ENCODE measurements at places on chromosomes 1 and 21.

DNA sequence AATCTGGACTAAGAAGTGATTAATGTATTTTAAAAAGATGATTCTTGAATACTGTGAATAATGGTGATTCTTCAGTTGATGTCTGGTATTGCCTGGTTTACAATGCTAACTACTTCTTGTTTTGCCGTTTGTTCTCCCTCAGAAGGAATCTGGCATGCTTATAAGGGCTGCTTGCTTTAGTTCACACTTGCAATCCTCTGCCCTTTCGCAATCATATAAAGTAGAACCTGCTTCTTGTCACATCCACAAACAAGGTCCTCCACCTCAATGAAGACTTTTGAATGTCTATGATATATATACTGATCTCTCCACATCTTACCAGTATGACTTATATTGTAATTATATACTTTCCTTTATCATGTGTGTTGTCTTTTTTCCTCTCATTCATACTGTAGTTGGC lies 92.6 kb downstream of the ADGRL4 start:
- no peak overlapping the region for H3K27ac ChIP-seq
- no peaks in the 10 kb centered on the region for H3K4me1 ChIP-seq
- DNase-seq: no peak
- H3K4me3 ChIP-seq: no peak overlapping the region

DNA sequence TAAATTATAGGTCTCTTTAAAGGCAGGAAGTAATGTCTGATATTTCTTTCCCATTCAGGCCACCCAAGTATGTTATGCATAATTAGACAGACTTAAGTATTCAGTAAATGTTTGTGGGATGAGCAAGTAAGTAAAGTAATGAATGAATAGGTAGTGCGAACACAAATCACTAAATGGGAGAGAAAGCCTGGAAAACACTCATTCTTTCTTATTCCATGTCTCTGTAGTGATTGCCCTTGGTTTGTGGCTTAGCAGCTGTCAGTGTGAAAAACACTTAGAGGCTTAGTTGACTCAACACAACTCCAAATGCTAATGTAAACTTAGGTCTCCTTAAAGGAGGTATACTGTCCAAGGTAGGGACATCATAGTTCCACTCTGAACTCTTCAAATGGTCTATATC lies 182.5 kb downstream of the ZC3H11B start:
- no peak overlapping the region for H3K27ac ChIP-seq
- no peaks in the 10 kb centered on the region for H3K4me1 ChIP-seq
- H3K4me3 ChIP-seq: no peak overlapping the region
- DNase-seq: no peak
- no peaks in the 10 kb centered on the region for H3K36me3 ChIP-seq

- no peak overlapping the region for H3K27ac ChIP-seq
- H3K4me3 ChIP-seq: no peak overlapping the region
- DNase-seq: no peak
- peaks cover 23% of the 10 kb centered on the region for H3K27me3 ChIP-seq
- H3K4me1 ChIP-seq: peaks cover 7% of the 10 kb centered on the region
Measured at GRCh38 chr1:20358761-20359263, 68.1 kb downstream of the VWA5B1 start.

- DNase-seq: no peak
- H3K4me1 ChIP-seq: no peaks in the 10 kb centered on the region
- H3K27me3 ChIP-seq: no peaks in the 10 kb centered on the region
- no peaks in the 10 kb centered on the region for H3K36me3 ChIP-seq
- no peak overlapping the region for H3K4me3 ChIP-seq
- H3K27ac ChIP-seq: no peak overlapping the region
Measured at GRCh38 chr1:41313661-41314131, 47.5 kb upstream of the FOXO6 start.

GRCh38 chr1:206101351-206102045 lies 15.7 kb downstream of the AVPR1B start:
- H3K27me3 ChIP-seq: no peaks in the 10 kb centered on the region
- no peak for DNase-seq
- H3K4me3 ChIP-seq: no peak overlapping the region
- no peak overlapping the region for H3K27ac ChIP-seq
- H3K36me3 ChIP-seq: no peaks in the 10 kb centered on the region

DNA sequence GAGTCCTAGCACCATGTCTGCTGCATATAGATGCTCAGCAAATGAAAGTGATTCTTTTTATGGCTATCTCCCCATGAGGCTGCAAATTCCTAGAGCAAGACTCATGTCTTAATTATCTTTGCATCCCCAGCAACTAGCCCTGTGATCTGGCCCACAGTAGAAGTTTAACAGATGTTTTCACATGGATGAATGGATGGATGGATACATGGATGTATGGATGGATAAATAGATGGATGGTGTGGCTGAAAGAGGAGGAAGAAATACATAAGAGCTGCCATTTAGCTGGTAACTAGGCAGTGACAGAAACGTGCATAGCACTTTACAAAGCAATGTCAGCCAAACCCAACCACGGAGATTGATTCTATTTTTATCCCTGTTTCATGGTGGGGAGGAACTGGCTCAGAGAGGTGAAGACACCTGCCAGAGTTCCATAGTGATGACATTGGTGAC lies 32.7 kb upstream of the ZBTB40 start:
- H3K27me3 ChIP-seq: peaks cover 33% of the 10 kb centered on the region
- H3K27ac ChIP-seq: no peak overlapping the region
- no peaks in the 10 kb centered on the region for H3K36me3 ChIP-seq
- DNase-seq: no peak
- peaks cover 7% of the 10 kb centered on the region for H3K4me1 ChIP-seq
- H3K4me3 ChIP-seq: no peak overlapping the region

DNA sequence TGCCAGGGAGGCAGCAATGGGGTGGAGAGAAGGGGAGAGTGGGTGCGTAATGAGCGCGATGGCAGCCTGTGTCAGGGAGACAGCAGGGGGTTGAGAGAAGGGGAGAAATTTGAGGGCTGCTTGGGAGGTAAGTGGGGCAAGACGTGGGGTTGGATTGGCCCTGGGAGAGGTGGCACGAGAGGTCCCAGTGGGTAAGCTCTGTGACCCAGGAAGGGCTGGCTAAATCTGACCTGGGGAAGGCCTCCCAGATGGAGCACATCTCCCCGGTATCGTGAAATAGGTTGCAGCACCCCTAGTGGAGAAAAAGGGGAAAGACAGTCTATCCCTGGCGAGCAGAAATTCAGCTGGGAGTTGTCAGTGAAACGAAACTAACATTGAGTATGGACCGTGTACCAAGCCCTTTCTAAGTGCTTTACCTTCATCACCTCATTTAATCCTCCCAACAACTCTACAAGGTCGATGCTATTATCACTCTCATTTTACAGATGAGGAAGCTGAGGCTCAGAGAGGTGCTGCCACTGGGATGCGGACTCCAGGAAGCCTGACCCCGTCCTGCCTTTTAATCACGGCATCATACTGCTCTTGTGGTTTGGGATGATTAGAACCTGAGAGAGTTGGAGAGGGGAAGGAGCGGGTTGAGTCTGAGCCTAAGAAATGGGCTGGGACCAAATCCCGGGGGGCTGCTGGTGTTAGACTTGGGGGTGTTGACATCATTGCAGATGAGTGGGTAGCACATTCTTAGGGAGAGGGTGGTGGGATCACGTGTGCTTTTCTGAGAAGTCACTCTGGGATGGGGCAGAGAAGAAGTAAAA lies 56.6 kb upstream of the RPL11 start:
- H3K4me1 ChIP-seq: peaks cover 25% of the 10 kb centered on the region
- H3K27ac ChIP-seq: peak overlapping the region; percentile 32
- H3K4me3 ChIP-seq: peak overlapping the region; percentile 48
- peaks cover 5% of the 10 kb centered on the region for H3K36me3 ChIP-seq
- no peak for DNase-seq

- no peak overlapping the region for H3K27ac ChIP-seq
- H3K4me3 ChIP-seq: no peak overlapping the region
- no peaks in the 10 kb centered on the region for H3K36me3 ChIP-seq
- H3K4me1 ChIP-seq: no peaks in the 10 kb centered on the region
- H3K27me3 ChIP-seq: no peaks in the 10 kb centered on the region
Measured at GRCh38 chr1:186577216-186577615, 103.0 kb downstream of the PTGS2 start.

DNA sequence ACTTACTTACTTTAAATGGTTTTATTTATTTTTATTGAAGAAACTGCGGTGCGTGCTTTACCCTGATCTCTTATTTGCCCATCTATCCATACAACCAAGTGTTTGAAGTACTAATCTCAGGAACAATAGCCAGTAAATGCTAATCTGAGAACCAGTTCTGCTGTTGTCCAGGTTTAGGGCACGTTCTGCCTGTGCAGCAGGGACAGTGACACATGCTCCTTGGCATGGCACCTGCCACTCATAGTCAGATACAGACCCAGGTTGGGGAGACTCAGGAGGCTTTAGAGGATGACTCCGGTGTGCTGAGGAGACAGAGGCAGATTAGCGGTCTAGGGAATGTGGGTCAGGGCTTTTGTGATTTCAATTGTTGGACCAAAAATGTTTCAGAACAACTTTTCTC lies 83.6 kb downstream of the NRIP1 start:
- H3K36me3 ChIP-seq: no peaks in the 10 kb centered on the region
- no peak for DNase-seq
- H3K27me3 ChIP-seq: no peaks in the 10 kb centered on the region
- no peak overlapping the region for H3K27ac ChIP-seq
- no peaks in the 10 kb centered on the region for H3K4me1 ChIP-seq

- no peak overlapping the region for H3K4me3 ChIP-seq
- DNase-seq: no peak
- no peaks in the 10 kb centered on the region for H3K4me1 ChIP-seq
- no peak overlapping the region for H3K27ac ChIP-seq
- no peaks in the 10 kb centered on the region for H3K36me3 ChIP-seq
Measured at GRCh38 chr1:192904438-192904895, 95.6 kb downstream of the RGS2 start.

DNA sequence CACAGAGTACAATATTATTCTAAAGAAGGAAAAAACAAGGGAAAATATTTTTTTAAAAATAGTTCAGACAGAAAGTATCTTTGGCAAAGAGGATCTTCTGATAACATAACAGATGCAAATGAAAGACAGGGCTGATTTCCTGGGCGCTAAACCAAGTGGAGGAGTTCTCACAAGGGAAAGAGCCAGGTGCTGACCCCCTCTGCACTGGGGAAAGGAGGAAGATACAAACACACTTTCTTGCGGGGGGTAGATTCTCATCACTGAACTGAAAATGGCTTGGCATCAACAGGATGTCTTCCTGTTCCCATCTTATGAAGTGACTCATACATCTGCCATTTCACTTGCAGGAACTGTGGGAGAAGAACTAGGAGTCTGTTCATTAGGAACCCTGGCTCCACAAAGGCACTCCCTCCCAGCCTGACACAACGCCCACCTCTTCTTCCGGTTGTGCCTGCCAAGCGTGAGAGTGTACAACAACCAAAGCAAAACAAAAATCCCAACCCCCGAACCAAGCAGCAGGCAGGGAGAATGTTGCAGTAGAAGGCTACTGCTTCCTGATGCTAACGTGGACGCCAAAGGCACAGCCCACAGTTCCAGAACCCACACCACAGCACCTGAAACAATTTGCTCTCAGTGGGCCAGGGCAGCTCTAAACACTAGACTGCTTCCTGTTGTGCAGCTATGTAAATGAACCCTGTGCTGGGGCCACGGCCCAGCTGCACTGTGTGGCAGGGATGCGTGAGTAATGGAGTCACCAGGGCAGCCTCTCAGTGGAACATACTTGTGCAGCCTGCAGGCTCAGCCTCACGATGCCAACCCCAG lies 51.0 kb downstream of the GADD45A start:
- H3K36me3 ChIP-seq: no peaks in the 10 kb centered on the region
- H3K4me1 ChIP-seq: peaks cover 19% of the 10 kb centered on the region
- no peaks in the 10 kb centered on the region for H3K27me3 ChIP-seq
- peak; percentile 30 for DNase-seq
- H3K4me3 ChIP-seq: peak overlapping the region; percentile 27

DNA sequence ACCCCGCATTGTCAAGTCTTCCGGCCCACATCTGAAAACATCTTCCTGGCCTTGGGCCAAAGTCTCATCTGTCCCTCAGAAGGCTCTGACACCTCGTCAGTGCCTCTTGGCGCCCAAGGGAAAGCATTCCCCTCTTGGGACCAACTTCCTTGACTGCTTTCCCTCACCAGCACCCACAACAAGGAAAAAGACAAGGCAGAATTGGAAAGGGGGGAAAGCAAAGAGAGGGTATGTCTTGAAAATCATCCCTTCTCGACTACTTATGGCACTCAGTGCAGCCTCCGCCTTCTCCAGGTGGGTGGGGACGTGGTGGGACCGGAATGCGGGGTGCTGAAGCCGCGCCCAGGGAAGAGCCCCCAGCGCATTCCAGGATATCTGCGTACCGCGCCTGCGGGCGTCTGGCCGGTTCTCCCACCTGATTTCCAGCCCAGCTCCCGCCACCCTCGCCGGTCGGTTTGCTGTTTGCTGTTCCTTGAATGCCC lies 554 bp upstream of the SLC39A1 start:
- no peaks in the 10 kb centered on the region for H3K36me3 ChIP-seq
- H3K27ac ChIP-seq: peak overlapping the region; percentile 85
- H3K4me1 ChIP-seq: peaks cover 63% of the 10 kb centered on the region

DNA sequence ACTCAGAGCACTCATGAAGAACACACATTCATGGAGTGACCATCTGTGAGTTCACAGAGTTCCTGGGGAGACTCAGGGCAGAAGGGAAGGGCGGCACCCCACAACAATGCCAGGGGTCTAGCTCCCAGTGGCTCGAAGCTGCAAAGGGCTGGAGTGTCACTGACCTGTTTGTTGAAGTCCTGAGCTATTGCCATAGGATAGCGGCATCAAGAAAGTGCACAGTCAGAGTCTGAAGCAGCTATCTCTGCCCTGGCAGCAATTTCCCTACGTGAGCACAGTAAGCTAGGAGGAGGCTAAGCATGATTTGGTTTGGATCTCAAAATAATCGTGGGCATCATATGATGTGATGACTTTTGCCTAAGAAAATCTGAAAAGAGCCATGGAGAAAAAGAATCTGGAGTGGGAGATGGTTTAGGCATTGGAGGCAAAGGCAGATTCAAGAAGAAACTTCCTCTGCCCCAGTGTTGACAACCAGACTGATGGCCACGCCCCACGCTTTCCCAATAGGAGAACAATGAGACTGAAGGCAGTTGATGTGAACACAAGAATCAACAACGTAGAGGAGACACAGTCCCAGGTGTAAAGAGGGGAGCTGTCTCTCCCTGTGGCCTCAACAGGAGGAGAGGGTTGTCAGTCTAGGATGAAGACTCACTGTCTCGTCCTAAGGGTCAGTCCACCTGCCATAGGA lies 100.0 kb upstream of the SLC25A33 start:
- H3K27ac ChIP-seq: no peak overlapping the region
- no peak for DNase-seq
- H3K4me3 ChIP-seq: no peak overlapping the region
- H3K27me3 ChIP-seq: no peaks in the 10 kb centered on the region

DNA sequence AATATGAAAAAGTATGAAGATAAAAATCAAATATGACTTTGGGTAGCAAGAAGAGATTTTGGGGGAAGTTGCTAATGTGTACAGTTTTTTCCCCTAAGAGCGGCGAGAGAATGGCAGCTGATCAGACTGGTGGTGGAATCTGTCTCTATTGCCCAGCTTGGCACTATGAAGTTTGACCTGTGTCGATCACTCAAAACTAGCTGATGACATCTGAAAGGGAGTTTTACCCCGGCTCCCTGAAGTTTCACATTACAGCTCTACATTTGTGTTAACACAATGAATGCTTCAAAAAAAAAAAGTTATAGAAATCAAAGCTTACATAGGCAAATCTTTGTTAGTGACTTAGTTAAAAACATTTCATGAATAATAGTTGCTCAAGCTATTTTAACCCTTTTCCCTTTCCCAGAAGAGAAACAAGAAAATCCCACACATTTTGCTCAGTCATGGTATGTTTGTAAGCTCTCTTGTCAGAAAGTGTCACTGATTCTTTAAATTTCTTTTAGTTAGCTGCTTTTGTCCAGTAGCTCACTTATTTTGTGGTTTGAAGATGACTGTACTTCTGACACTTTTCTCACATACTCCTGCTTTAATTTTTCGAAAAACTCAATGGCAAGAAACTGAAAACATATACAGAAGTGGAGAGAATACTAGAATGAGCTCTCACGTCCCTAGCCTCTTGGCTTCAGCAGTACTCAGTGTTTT lies 41.3 kb downstream of the DYRK1A start:
- H3K27ac ChIP-seq: no peak overlapping the region
- no peak for DNase-seq
- peaks cover 52% of the 10 kb centered on the region for H3K4me1 ChIP-seq
- H3K36me3 ChIP-seq: peaks cover 3% of the 10 kb centered on the region
- no peak overlapping the region for H3K4me3 ChIP-seq
